ENCODE measurements at places on chromosomes 1 and 21.

DNA sequence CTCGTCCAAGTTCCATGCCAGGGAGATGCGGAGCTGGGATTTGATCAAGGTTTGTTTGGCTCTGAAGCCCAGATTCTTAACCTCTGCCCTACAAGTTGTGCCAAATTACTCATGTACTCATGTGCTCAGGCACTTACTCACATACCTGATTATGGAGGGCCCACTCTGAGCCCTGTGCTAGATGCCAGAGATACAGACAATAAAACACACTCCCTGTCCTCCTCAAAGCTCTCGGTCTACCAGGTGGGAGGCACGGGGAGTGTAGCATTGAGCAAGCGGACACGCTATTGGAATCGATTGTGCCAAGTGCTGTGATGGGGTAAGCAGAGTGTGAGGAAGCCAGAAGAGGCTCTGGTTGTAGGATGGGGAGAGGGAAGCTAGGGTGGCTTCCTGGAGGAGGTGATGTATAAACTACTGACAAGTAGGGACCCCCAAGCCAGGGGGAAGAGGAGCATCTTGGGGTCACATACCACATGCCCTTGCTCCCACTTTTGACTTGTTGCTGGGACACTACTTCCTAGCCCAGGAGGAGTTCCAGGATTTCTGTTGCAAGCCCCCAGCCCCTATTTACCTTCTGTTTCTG lies 49.8 kb upstream of the IFNLR1 start:
- DNase-seq: no peak

- no peak for DNase-seq
Measured at GRCh38 chr1:234243521-234244260, 129.6 kb upstream of the COA6 start.

DNA sequence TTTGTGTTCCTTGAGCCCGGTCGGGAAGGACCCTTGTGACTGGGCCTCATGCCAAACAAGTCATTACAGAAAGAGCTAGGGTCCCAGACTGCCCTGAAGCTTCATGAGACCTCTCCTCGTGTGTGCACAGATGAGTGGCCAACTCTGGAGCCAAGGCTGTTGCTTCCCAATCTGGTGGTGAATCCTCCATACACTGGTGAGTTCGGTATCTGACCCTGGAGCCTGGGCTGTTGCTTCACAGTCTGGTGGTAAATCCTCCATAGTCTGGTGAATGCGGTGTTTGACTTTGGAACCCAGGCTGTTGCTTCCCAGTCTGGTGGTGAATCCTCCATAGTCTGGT lies 737.8 kb downstream of the MATN1 start:
- DNase-seq: no peak

DNA sequence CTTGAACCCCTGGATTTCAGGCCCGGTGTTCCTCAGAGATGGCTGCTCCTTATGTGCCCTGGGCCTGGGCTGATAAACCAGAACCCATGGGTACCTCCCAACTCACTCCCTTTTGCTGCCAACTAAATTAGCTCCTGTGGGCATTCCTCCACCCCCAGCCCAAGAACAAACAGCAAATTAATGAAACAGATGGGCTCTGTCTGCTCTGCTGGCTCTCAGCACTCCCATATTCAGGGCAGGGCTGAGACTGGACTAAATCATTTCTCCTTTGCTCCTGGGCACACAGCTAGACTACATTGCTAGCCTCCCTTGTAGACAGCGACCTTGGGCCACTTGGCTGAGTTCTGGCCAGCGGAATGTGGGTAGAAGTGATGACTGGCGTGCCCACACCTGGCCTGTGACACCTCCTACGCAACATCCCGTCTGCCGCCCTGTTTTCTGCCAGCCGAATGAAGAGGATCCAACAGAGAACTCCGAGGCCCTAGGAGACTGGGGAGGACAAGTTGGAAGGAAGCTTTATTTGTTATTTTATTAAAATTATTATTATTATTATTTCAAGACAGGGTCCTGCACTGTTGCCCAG lies 101.9 kb upstream of the DISP3 start:
- no peak for DNase-seq

DNA sequence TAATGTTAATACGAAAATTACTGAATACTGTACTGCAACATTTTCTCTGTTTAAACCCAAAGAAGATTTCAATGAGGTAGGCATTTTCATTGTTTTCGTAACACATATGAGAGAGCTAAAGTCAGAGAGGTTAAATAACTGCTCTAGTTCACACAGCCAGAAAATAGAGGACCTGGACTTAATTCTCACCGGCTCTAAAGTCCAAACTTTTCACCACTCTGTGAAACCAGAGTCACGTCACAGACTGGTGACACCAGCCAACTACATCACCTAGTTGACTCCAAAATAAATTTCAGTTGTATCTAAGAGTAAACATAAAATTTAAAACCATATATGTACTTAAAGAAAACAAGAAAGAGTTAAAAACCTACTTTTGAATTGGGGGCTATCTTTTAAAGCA lies 146.7 kb downstream of the FCRL5 start:
- no peak for DNase-seq

GRCh38 chr1:226126824-226127569 lies 59.5 kb downstream of the ACBD3 start:
- DNase-seq: no peak

DNA sequence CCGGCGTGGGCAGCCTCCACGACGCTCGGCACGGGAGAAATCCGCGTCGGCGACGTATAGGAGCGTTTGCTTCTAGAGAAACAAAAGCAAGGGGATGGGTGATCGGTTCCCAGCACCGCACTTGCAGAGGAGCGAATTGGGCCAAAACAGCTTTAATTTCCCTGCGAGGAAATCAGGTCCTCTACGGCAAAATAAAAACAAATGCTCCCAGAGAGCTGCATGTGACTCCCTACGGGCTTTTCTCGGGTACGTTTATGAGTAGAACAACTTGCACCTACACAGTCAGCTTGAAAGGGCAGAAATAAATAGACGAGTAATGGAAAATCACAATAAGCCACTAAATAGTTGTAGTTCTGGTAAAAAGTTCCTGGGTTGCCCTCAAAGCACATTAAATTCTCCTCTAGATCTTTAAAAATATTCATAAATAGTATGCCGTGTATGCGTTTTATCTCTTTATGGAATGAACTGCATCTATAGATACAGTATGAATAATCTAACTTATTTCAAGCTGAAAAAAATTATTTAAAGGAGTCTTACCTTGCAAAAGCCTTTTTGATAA lies 1.2 kb downstream of the NHLH2 start:
- DNase-seq: no peak

- no peak for DNase-seq
Measured at GRCh38 chr1:3032371-3033039, 11.2 kb downstream of the ACTRT2 start.

- no peak for DNase-seq
Measured at GRCh38 chr1:41371630-41372599, 10.7 kb downstream of the FOXO6 start.

DNA sequence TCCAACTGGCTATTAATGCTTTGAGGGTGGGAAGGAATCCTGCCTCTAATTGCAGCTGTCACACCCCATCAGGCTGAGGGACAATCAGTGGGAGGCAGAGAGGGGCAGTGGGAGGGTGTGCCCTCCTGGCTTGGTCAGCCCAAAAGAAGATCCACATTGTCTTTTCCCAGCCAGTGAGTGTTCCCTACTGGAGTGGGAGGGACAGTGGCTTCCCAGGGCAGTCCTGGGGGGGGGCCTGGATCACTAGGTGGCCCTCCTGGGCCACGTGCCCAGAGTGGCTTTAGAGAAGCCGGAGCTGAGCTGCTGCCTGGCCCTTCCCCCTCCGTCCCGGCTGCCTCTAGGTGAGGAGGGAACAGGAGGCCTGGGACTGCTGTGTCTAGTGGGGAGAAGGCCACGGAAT lies 14.0 kb downstream of the INKA2 start:
- DNase-seq: no peak

GRCh38 chr1:234932106-234932505 lies 196.5 kb downstream of the TOMM20 start:
- DNase-seq: no peak

DNA sequence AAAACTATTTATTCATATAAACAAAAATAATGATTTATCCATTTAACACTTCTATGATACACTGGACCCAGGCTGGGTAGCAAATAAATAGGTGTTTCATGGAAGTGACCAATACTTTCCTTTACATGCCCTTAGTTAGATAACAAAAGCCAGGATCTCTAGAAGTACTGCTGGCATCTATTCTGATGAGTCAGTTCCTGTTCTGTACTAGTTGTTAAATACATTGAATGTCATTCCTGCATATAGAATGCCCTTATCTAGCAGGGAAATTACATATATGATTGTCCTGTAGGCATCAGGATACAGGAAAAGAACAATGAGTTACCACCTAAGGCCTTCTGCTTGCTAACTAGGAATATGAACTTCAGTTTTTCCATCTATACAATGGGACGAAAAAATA lies 130.8 kb downstream of the HFM1 start:
- DNase-seq: no peak

GRCh38 chr1:204568576-204569315 lies 52.5 kb downstream of the MDM4 start:
- no peak for DNase-seq

DNA sequence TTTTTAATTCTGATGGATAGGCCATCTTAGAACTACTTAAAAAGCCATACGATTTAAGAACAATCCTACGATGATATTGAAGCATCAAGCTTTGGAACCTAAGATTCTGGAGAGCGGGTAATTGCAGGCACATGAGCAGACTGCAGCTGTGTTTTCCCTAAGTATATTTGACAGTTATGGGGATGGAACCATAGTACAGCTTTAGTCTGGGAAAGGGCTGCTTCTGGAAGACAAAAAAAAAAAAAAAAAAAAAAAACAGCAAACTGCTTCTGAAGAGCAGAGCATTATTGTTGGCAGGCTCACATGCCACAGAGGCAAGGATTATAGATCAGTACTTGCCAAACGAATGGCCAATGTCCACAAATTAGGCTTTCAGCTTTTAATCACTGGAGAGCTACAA lies 1618.7 kb downstream of the AMY1C start:
- no peak for DNase-seq

DNA sequence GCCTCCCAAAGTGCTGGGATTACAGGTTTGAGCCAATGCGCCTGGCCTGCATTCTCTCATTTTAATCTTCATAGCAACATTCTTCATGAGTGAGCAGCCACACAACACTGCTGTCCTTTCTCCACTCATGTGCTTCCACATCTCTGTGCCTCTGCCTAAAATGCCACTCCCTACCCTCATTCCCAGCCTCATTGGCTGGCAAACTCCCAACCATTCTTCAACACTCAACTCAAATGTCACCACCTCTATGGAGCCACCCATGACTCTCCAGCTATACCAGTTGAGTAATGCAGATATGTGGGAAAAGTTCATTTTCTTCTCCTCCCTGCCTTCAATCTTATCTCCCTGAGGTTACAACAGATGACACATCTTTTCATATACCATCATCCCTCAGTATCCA lies 53.9 kb upstream of the ZC3H12A start:
- no peak for DNase-seq

- DNase-seq: no peak
Measured at GRCh38 chr1:205766038-205766437, 9.2 kb downstream of the RAB29 start.

DNA sequence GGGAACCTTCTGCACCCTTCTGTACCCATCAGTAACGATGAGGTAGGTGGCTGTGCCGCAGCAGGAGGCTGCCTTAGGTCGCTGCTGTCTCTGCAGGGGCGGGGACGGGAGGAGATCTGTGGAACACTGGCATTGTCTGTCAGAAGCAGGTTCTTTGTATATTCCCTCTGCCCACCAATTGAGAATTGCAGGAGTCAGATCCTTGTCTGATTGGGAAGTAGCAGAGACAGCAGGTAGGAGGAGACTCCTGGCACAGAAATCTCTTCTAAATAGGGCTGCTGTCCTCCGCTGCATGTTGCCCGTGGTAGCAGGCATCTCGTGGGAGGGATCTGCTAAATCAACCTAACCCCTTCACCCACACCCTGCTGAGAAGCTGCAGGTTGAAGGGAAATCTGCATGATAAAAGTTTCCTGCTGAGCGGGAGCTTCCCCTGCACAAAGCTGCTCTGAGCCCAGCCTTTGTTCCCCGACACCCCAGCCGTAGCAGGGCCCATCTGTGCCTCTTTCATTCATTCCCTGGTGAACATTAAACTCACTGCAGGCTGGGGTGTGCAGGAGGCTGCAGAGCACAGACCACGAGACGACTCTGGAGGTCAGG lies 15.9 kb downstream of the SARS1 start:
- DNase-seq: no peak

DNA sequence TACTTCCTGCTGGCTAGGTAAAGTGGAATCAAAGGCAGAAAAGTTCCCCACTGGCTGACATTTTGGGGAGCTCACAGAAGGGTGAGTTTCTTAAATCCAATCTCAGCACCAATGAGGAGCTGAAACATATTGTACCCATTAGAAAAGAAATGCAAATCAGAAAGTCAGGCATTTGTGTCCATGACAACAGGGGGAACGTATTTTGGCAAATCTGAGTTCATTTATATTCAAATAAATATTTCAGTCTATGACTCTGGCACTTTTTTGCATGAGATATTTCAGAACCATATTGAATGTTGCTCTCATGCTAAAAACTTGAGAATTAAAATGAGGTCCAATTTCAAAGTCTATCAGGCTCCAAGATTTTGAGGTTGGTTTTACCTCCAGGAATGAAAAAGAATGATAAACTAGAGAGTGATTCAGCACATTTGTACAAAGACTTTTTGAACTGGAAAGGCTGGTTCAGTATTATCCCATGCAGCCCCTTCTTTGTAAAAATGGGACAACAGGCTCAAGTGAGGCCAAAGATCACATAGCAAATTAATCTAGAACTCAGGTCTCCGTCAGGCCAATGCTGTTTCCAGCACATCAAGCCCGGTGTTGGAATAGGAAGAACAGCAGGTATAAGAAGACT lies 202.2 kb downstream of the RRAGC start:
- DNase-seq: no peak

DNA sequence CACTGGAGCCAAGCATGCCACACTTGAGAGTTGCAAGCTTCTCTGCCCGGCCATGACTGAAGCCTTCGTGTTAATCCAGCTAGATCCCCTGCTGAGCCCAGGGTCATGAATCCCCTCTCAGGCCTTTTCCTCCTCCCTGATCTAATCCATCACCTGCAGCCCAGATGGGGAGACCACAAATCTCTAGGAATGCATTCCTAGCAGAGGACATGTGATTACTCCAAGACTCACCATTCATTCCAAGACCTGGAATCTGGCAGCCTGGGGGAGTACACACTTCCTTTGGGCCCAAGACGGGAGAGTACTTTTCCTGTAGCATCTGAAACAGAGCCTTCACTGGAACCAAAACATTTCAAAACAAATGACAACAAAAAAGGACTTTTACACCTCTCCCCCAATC lies 269.3 kb upstream of the NFIA start:
- no peak for DNase-seq

- DNase-seq: no peak
Measured at GRCh38 chr1:63866084-63866483, 92.3 kb downstream of the ROR1 start.

DNA sequence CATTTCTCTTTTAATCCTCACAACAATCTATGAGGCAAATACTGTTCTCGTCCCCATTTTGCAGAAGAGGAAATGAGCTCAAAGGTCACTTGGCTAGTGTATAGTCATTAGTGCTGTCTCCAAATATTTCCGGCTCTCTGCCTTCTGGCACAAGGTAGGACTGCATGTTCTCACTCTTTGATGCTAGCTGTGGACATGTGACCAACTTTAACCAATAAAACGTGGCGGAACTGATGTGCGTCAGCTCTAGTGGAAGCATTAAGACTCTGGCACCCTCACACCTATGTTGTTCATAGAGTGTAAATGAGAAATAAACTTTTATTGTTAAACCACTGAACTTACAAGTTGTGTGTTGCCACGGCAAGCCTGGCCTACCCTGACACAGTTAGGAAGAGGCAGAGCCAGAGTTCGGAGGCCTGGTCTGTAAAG lies 5.0 kb upstream of the KIF21B start:
- DNase-seq: no peak
